ENCODE measurements at places on chromosomes 7 and 10. TPM values are rescaled to one million over a fixed set of nuclear protein-coding genes. Genes with fewer than 3 reads are reported as not detected.

TLX1 gene
- polyA plus RNA-seq = not detected

UPP1 gene
- polyA plus RNA-seq = 33.2 TPM

GPNMB gene
- polyA plus RNA-seq = 42.5 TPM

GRCh38 chr10:91592266-91592975 is 40.5 kb downstream of the PPP1R3C start:
- no peak for DNase-seq

GRCh38 chr10:123886292-123886691 is 5.3 kb downstream of the CPXM2 start:
- DNase-seq = no peak

- DNase-seq = no peak
These were observed 97.4 kb downstream of the LRRC18 start for GRCh38 chr10:48842231-48842630.

- peak; percentile 79 for DNase-seq
These were observed 2.2 kb downstream of the NPM3 start for GRCh38 chr10:101780818-101781654.

DNA sequence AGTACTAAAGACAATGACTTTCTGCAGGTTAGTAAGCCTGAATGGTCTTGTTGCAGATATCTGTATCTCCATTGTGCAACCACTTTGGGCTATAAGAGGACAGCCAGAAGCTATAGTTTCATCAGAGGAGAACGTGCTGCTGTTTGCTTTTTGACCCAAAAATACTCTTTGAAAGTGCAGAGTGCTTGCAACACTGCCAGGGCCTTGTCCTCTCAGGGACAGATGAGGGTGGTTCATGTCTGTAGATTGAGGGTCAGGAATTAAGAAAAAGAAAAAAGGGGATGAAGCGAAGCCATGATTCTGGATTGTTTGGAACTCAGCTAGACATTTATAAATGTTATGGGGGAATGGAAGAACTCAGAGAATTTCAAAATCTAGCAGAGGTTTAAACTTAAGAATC is 212.5 kb downstream of the SEC23IP start:
- DNase-seq = no peak

DNA sequence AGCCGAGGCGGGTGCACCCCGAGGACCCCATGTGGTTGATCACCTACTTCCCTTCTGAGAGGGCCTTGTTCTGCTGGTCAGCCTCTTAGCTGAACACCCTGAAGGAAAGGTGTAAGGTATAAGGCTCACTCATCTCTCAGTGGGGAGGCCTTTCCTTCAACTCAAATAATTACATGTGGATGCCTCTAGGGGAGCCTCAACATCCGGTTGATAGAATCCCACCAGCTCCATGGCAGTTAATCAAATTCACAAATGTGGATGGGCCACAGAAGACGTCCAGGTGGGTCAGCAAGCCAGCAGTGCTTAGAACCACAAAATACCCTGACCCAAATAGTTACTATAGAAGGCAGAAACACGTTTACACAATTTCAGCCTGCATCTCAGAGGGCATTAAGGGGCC is 37.7 kb upstream of the ZNF32 start:
- DNase-seq = no peak

- no peak for DNase-seq
These were observed 182.7 kb upstream of the MKLN1 start for GRCh38 chr7:131145026-131145425.

DNA sequence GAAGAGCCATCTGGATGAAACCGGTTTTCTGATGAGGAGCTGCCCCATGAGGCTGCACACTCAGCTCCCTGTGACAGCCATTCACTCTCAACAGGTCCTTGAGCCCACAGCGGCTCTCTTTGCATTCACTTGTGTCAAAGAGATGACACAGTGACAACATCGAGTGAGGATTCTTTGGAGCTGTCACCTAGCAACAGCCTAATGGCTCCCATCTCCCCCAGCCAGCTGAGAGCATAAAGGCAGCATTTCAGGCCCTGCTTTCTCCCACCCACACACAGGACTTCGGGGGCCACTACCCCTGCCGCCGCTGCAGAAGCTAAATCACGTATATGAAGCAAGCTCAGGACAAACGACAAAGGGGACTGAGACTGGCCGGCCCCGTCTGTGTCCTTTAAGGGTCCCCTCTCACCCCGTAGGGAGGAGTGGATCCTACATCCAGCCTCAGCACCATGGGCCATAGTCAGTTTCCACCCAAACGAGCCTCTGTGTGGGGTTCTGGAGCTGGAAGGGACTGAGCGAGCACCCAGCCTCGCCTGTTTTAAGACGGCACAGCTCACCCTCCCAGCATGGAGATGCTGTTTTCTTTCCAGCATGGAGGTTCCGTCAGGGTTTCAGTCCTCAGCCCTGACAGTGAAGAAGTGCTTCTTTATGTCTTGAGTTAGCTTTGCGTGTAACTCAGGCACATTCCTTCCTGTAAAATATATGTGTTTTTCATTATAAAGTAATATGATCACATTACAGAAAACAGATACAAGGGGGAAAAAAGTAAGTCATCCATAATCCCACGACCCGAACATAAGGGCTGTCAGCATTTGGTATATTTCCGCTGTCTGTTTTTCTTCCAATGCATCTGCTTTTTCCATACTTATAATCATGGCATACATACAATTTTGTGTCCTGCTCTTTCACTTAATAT is 4.9 kb downstream of the CPA4 start:
- DNase-seq = no peak
